Lower leg skin (tissue), 4 donors: ENCODE measurements at places on chromosomes 7 and 10. TPM values are rescaled to one million over a fixed set of nuclear protein-coding genes. Genes with fewer than 3 reads are reported as not detected.

The UBE2D1 gene
- total RNA-seq: 7.0 TPM

The GATA3 gene
- total RNA-seq: 181 TPM

DNA sequence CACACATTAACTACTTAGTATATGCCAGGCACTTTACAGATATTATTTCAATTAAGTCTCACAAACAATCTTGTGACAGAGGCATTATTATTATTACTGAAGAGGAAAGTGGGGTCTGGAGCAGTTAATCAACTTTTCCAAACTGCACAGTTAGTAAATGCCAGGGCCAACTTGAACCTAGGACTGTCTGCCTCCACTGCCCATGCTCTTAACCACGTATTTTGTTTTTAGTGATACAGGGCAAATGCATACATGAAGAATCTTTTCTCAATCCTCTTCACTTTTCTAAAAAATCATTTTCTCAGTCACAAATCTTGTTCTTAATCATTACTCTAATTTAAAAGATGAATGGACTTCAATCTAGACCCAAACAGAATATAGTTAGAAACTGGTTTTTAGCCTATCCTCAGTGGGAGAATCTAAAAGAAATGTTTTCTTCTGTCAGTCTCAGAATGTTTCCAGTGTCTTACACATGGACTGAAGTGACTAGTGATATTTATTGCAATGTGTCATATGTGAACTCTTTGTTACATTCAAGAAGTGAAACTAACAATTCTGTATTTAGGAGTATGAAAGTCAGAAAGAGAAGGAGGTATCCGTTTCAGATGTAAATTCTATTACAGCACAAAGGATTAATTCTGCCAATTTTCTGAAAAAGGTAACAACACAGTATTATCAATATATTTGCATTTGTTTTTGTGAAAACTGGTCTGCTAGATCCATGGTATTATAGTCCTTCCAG lies 55.5 kb upstream of the CCNJ start:
- no peak for DNase-seq

The JAZF1 gene
- 5.6 TPM for total RNA-seq

DNA sequence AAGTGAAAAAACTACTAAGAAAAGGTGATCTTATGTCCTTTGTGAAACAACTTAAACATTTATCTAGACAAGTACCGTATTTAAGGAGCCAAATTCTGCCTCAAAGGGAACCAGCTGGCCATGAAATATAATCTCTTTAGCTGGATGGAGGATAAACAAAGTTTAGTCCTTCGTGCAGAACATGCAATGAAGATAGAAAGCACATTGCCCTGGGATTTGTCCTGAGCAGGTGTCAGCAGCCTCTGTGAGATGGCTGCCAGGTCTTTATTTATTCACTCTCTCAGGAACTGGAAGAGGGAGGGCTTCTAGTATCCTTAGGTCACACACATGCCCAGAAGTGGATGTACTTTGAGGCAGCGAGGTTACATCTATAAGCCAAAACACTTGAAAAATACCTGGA lies 57.4 kb upstream of the CASD1 start:
- DNase-seq: no peak

DNA sequence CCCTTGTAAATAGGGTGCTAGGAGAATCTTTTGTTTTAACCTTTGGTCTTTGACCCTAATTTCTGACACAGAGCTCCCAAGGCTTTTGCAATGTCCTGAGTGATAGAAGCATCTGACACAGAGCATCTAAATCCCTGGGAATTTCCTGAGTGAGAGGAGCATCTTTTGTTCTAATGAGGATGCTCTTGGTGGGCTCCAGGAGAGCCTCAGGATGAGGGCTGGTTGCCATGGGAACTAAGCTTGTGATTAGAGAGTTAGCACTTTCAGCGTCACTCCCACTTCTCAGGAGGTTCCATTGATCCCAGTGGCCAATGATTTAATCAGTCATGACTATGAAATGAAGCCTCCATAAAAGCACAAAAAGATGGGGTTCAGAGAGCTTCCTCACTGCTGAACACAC lies 264.8 kb downstream of the KIF20B start:
- DNase-seq: no peak

The NODAL gene
- not detected for total RNA-seq

- no peak for DNase-seq
These were observed 18.0 kb downstream of the CNNM2 start for GRCh38 chr10:102935939-102936605.

- DNase-seq: no peak
These were observed 100.5 kb downstream of the ADRA2A start for GRCh38 chr10:111177379-111177778.

DNA sequence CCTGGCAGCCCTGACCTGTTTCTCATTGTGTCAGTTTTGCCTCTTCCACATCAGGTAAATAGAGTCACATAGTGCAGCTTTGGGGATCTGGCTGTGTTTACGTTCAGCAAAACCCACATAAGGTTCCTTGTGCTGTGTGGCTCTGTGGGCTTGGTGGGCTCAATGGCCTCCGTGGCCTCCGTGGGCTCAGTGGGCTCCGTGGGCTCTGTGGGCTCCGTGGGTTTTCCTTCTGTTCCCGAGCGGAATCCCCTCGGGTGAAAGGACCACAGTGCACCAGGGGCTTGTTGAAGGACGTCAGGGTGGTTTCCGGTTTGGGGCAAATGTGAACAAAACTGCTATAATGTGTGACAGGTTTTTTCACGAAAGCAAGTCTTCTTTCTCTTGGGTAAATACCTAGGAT lies 12.5 kb upstream of the DPYSL4 start:
- no peak for DNase-seq
